Kidney (tissue), 22 donors: ENCODE measurements at places on chromosomes 5 and 9.

DNA sequence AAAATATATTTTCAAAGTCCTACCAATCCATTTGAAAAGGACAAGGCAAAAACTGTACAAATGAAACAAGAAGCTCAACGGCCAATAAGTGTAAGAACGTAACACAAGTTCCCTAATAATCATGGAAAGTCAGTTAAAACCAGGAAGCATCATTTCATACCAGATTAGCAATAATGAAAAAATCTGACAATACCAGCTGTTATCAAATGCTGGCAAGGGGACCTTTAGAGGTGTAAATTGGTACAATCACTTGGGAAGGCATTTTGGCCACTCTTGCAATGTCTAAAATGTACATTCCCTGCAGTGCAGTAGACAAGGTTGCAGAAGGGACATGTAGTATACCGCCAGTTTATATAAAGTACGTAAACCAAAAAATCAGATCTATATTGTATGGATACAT, 10.1 kb upstream of the SEMA5A start:
- DNase-seq, result no peak

DNA sequence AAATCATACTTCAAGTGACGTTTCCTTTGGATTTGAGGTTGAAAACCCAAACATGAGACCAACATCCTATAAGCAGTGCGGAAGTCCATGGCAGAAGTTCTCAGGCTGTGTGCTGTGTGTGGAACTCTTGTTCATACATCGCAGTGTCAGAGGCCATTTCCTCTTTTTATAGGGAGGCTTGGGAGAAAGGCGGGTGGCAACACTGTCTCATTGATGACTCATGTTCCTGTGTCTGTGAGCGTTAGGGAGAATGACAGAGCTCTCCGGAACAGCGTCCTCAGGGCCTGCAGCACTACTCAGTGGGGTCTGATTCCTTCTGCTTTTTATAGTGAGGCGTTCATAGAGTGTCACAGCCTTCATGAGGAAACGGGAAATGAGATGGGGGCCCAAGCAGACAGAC, 98.8 kb upstream of the BASP1 start:
- no peak for DNase-seq

DNA sequence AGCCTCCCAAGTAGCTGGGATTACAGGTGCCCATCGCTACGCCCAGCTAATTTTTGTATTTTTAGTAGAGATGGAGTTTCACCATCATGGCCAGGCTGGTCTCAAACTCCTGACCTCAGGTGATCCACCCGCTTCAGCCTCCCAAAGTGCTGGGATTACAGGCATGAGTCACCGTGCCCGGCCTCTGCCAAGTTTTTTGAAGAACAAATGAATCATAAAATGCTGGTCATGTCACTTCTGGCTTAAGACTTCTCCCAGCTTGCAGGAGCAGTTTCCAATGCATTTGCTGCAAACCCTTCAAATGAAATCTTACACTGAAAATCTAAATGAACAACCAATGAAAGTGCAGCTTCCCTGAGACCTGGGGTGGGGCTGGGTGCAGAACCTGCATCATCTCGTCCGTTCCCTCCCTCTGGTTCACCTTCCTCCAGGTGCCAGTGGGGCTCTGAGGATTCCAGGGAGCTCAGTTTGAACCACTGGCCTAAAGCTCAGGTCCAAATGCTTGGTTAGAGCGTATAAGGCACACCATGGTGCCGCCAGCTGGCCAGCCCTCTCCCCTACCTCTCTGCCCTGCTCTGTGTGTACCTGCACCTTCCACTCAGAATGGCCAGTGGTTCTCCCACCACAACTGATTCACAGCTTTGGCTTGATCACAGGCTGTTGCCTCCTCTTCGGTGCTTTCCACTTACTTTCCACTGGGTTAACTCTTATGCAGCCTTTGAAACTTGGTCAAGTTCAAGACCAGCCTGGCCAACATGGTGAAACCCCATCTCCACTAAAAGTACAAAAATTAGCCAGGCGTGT, 39.8 kb upstream of the FUBP3 start:
- DNase-seq, result no peak

- no peak for DNase-seq
Observed at GRCh38 chr5:98474782-98475181, 298.7 kb upstream of the RGMB start.

DNA sequence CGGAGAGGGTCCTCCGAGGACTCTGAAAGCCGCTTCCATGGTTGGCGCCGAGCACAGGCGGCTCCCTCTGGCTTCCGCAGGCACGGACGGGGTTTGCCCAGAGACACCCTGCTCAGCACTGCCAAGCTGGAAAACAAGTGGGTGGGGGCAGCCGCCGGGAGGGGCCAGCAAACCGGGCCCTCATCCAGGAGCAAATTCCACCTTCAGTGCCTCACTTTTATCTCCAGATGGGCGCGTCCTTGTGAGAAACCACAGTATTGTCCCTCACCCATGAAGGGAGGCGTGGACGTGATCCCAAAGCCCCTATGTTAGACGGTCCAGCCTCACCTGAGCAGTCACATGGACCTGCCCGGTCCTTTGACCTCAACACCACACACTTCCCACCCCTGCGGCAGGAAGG, 29.0 kb downstream of the MED10 start:
- DNase-seq, result no peak

DNA sequence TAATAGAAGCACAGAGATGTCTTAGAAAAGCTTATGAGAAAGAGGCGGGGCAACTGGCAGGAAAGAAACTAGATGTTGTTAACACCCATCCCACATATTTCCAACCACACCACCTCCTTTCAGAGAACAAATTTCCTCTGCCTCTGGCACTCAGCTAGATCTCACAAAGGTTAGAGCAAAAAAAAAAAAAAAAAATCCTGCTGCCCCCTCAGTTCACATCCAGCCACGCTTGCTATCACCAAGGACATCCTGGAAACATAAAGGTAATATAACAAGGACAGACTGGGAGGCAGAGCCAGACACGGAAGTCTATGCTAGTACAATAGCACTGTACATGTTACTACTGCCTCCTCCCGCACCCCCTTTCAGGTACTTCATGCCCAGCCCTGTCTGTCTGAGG, 238.0 kb upstream of the PTGER4 start:
- DNase-seq, result no peak

DNA sequence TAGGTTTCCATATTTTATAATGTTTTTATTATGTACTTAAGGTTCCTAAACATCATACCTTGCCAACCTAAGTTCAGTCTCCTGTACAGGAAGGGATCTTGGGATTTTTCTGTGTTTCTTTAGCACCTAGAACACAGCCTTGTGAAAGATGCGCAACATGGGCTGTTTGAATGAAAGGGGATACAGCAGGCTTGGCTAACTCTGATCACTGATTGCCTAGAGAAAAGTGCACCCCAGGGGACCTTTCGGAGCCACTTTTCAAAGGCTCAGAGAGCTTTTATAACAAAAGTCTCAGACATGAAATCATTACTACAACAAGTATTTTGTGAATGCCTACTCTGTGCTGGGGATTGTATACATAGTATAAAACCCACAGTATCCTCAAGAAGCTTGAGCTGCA, 261.6 kb downstream of the BNC2 start:
- DNase-seq, result no peak

DNA sequence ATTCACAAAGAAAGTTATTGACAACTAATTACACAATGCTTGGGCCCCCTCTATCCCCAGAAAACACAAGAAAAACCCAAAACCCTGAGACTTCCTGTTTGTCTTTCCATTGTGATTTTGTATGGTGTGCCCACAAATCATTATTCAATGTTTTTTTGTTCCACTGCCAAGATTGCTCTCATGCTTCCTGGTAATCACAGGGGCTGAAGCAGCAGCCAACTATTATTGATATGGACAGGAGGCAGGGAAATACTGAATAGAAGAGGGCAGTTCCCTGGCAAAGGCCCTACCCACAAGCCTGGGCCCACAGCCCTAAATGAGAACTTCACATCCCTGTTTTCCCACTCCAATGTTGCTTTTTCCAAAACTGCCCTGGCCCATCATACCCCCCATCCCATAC, 21.5 kb upstream of the RFK start:
- no peak for DNase-seq
